ENCODE measurements at places on chromosomes 6 and 20.

GRCh38 chr6:44062105-44062770, 65.0 kb downstream of the MRPL14 start:
- no peak for DNase-seq
- no peaks in the 10 kb centered on the region for H3K27me3 ChIP-seq
- no peaks in the 10 kb centered on the region for H3K36me3 ChIP-seq
- H3K4me3 ChIP-seq: no peak overlapping the region
- H3K4me1 ChIP-seq: no peaks in the 10 kb centered on the region

DNA sequence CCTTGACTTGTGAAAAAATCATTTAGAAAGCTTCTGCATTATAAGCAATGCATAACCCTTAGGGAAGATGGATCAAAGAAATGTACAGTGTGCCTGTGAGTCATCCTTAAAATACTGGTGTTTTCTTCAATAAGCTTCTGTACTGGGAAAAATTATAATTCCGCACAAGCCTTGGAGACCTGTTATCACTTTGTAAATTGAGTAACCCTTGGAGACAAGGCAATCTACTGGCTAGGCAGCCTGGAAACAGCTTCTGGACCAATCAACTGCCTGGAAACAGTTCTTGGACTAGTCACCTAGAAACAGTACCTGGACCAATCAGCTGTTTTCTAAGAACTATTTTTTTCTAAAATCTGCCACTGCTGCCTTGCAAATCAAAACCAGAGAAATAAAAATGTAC, 25.8 kb upstream of the RNGTT start:
- H3K36me3 ChIP-seq: no peaks in the 10 kb centered on the region
- H3K27ac ChIP-seq: no peak overlapping the region
- DNase-seq: no peak
- H3K4me3 ChIP-seq: no peak overlapping the region
- H3K4me1 ChIP-seq: no peaks in the 10 kb centered on the region

- H3K27me3 ChIP-seq: peaks cover 30% of the 10 kb centered on the region
- DNase-seq: no peak
Measured at GRCh38 chr6:147506704-147507114, 1.8 kb upstream of the SAMD5 start.

DNA sequence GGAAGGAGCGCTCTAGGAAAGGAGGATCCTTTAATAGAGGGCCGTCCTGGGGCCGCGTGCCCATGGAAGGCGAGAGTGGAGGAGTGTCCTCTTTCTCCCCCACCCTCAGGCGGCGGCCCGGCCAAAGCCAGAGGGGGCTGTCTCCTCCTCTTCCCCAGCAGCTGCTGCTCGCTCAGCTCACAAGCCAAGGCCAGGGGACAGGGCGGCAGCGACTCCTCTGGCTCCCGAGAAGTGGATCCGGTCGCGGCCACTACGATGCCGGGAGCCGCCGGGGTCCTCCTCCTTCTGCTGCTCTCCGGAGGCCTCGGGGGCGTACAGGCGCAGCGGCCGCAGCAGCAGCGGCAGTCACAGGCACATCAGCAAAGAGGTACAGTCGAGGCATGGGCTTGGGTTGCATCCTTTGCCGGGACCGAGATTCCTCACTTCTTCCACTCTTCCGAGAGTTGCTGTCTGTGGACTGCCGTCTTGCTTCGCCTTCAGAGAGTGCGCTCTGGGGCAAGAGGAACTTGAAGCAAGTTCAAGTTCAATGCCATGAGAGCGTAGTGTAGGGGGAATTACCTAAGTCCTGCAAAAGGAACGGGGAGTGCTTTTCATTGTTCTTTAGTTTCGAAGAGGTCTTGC, at the start of gene LAMA2:
Gene LAMA2 (plus strand): TSS at position 148 of the 621 bp plus-strand sequence. CDS start 108 bp downstream, at position 256.
- H3K36me3 ChIP-seq: no peaks in the 10 kb centered on the region
- H3K27ac ChIP-seq: no peak within 1 kb of the TSS
- no peaks in the 10 kb centered on the region for H3K4me1 ChIP-seq
- no peak for DNase-seq
- H3K27me3 ChIP-seq: no peaks in the 10 kb centered on the region

DNA sequence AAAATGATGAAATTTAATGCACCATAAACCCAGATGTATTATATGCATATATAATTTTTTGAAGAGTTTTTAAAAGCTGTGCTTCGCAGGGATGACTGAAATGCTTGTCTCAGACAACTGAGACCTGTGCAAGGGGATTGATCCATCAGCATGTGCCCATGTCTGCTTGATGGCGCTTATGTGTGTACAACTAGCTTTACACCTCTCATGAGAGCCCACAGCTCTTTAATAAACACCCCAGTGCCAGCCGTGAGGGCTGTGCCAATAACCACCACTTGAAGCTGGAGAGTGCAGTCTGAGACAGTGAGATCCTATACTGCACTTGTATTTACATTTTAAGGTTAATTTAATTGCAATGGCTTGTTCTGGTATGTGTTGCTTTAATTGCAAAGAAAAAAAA, 225.5 kb downstream of the BCKDHB start:
- H3K4me3 ChIP-seq: no peak overlapping the region
- no peak for DNase-seq
- H3K36me3 ChIP-seq: no peaks in the 10 kb centered on the region
- H3K4me1 ChIP-seq: no peaks in the 10 kb centered on the region
- H3K27me3 ChIP-seq: no peaks in the 10 kb centered on the region

DNA sequence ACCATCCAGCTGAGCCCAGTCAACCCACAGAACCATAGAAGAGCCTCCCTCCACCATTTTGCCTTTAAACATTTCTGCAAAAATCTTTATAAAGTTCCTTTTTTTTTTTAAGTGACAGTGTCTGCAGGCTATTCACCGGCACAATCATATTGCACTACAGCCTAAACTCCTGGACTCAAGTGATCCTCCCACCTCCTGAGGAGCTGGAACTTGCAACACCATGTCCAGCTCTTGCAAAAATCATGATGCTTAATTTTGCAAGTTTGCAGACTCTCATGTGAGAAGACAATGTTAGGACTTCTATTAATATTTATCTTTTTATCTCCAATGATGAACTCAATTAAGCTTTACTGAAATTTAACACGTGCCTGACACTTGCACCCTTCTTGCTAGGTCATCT, 88.8 kb downstream of the INSM1 start:
- H3K4me3 ChIP-seq: no peak overlapping the region
- H3K36me3 ChIP-seq: peaks cover 7% of the 10 kb centered on the region
- H3K27me3 ChIP-seq: no peaks in the 10 kb centered on the region
- no peak overlapping the region for H3K27ac ChIP-seq

- H3K4me3 ChIP-seq: no peak overlapping the region
- H3K4me1 ChIP-seq: no peaks in the 10 kb centered on the region
- H3K27ac ChIP-seq: no peak overlapping the region
- DNase-seq: no peak
- no peaks in the 10 kb centered on the region for H3K27me3 ChIP-seq
Measured at GRCh38 chr6:41836022-41836659, 48.6 kb downstream of the TOMM6 start.

GRCh38 chr20:50029697-50030461, 47.1 kb downstream of the SNAI1 start:
- no peak overlapping the region for H3K4me3 ChIP-seq
- H3K27ac ChIP-seq: no peak overlapping the region
- no peaks in the 10 kb centered on the region for H3K4me1 ChIP-seq
- no peaks in the 10 kb centered on the region for H3K27me3 ChIP-seq
- no peak for DNase-seq

- no peak for DNase-seq
- H3K4me3 ChIP-seq: no peak overlapping the region
- H3K36me3 ChIP-seq: no peaks in the 10 kb centered on the region
- H3K27ac ChIP-seq: no peak overlapping the region
- H3K4me1 ChIP-seq: no peaks in the 10 kb centered on the region
- no peaks in the 10 kb centered on the region for H3K27me3 ChIP-seq
Measured at GRCh38 chr6:87261534-87261933, 60.9 kb upstream of the SMIM8 start.

- H3K4me1 ChIP-seq: no peaks in the 10 kb centered on the region
- no peak overlapping the region for H3K4me3 ChIP-seq
- no peak for DNase-seq
- no peak overlapping the region for H3K27ac ChIP-seq
- no peaks in the 10 kb centered on the region for H3K27me3 ChIP-seq
Measured at GRCh38 chr20:17557675-17558006, 12.2 kb upstream of the DSTN start.

- H3K27me3 ChIP-seq: no peaks in the 10 kb centered on the region
- no peaks in the 10 kb centered on the region for H3K36me3 ChIP-seq
- no peak overlapping the region for H3K27ac ChIP-seq
- no peaks in the 10 kb centered on the region for H3K4me1 ChIP-seq
- no peak overlapping the region for H3K4me3 ChIP-seq
- no peak for DNase-seq
Measured at GRCh38 chr20:39523405-39523804, 561.3 kb downstream of the DHX35 start.

DNA sequence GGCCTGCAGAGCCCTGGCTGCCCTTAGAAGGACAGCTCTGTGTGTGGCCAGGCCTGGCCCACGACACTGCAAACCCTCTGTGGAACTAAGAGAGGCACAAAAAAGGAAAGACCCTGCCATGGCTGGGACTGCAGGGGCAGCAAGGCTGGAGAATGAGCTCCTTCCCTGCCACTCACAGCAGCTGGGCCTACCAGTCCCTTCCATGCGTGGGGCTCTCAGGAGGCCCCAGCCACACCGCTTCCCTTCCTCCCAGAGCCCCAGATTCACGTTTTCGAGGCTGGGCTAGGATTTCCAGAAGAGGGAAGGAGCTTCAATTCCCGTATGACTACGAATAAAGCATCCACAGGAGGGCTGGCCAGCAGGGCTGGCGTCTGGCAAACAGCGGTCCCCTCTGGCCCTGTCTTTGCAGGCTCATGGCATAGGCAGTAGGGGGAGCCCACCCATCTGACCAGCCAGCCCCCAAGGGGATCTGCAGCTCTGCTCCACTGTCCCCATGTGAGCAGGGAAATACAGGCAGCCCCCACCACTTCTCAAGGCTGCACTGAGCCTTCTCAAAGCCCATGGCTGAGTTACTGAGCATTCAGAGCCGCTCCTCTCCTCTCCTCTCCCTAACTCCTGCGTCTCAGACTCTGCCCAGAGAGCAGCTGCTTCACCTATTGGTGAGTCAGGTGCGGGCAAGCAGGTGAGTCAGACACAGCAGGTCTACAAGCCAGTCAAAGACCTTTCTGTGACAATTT, 53.1 kb downstream of the NINL start:
- DNase-seq: no peak
- H3K4me3 ChIP-seq: no peak overlapping the region
- H3K27ac ChIP-seq: no peak overlapping the region
- no peaks in the 10 kb centered on the region for H3K36me3 ChIP-seq

- H3K4me3 ChIP-seq: no peak overlapping the region
- H3K4me1 ChIP-seq: peaks cover 6% of the 10 kb centered on the region
- H3K27me3 ChIP-seq: no peaks in the 10 kb centered on the region
Measured at GRCh38 chr6:111793711-111794111, 79.5 kb downstream of the FYN start.

DNA sequence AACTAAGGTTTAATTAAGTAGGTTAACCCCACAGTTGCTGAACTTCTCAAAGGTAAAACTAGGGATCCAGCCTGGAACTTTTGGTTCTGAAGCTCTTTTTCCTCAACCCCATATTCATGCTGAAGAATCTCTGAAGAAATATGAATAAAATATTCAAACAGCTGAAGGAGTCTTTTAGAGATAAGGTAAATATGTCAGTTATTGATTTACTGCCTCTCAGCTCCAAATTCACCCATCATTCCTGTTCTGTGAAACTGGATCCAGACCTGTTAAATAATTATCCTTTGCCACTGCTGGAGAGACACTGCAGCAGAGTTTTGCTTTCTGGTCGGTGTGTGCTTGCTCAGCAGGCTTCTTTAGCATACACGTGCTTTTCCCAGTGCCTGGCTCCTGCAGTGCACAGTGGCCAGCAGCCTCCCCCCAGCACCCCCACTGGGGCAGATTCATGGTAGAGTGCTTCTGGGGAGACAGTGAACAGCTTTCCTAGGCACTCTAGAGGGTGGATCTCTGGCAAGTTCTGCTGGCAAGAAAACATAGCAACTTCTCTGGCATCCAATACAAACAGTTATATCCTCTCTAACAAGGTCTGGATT, 62.0 kb upstream of the BCLAF1 start:
- no peak for DNase-seq
- no peaks in the 10 kb centered on the region for H3K27me3 ChIP-seq
- no peaks in the 10 kb centered on the region for H3K4me1 ChIP-seq
- H3K36me3 ChIP-seq: no peaks in the 10 kb centered on the region
- no peak overlapping the region for H3K4me3 ChIP-seq
- H3K27ac ChIP-seq: no peak overlapping the region

- DNase-seq: no peak
- no peak overlapping the region for H3K27ac ChIP-seq
- H3K4me1 ChIP-seq: no peaks in the 10 kb centered on the region
- H3K27me3 ChIP-seq: no peaks in the 10 kb centered on the region
- H3K4me3 ChIP-seq: no peak overlapping the region
Measured at GRCh38 chr6:40393641-40394040, 193.5 kb downstream of the LRFN2 start.

- DNase-seq: no peak
- H3K4me3 ChIP-seq: no peak overlapping the region
- peaks cover 3% of the 10 kb centered on the region for H3K27me3 ChIP-seq
- H3K27ac ChIP-seq: no peak overlapping the region
Measured at GRCh38 chr20:1422753-1423152, 29.9 kb upstream of the FKBP1A start.

GRCh38 chr6:10084111-10084986, 330.5 kb downstream of the TFAP2A start:
- H3K4me1 ChIP-seq: no peaks in the 10 kb centered on the region
- no peaks in the 10 kb centered on the region for H3K27me3 ChIP-seq

DNA sequence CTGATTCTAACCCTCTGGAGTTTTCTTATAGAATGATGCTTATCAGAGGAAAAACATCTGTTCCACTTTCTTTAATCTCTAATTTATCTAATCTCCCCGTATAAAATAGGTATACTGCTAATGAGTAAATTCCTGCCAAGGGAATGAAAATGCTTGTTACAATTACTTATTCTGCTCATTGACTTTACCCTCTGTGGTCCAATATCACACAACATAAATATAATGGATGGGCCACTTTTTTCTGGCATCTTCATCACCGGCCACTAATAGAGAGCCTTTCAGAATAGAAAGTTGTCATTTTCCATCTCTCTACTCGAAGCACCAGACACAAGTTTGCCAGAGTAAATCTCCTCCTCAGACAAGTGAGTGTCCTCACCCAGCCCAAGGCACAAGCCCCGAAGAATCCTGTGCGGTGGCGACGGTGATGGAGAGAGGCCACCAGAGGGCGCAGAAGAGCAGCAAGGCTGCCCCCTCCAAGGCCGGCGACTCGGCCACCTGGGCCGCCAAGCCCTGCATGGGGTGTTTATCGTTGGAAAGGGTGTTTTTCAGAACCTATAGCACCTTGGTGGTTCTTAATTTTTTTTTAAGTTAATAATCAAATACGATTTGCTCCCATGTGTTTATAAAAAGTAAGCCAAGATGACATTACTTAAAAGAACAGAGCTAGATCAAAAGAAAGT, 212.9 kb upstream of the ARID1B start:
- no peak overlapping the region for H3K4me3 ChIP-seq
- no peaks in the 10 kb centered on the region for H3K36me3 ChIP-seq
- no peaks in the 10 kb centered on the region for H3K27me3 ChIP-seq
- DNase-seq: peak; percentile 86
- H3K27ac ChIP-seq: no peak overlapping the region
